ENCODE measurements at places on chromosomes 3 and 15.

DNA sequence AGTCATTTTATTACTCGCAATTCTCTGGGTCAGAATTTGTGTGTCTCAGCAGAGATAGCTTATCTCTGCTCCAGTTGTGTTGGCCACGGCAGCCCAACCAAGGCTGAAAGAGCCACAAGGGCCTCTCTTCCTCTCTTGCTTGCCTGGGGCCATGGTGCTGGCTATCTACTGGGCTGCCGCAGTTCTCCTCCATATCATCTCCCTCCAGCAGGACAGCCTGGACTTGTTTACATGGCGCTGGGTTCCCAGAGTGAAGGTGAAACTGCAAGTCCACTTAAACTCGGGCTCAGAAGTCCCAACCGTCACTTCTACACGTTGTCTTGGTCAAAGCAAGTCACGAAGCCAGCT, 134.8 kb downstream of the UACA start:
- no peak for DNase-seq

- no peak for DNase-seq
Measured at GRCh38 chr3:189790658-189791057, 159.5 kb downstream of the TP63 start.

GRCh38 chr3:153373606-153374005, 211.6 kb downstream of the RAP2B start:
- DNase-seq, result no peak

DNA sequence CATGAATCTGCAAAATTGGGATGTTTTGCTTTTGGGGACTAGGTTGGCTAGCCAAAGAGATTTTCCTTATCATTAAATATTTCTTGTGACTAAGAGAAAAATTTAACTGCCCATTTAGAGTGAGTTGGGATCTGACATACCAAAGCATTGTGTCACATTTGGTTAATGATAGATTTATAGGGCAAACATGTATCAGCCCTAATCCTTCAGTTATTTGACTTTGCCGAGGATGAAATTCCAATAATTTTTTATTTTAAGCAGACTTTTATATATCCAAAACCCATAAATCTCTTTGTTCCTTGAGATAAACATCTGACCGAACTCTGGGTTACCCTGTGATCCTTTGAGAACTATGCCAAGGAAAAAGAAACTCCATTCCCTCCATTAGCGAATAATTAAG, 218.9 kb downstream of the CDIN1 start:
- no peak for DNase-seq
